Stimulated activated CD4-positive, alpha-beta T cell treated with anti-CD3 and anti-CD28 coated beads, Interleukin-4, amount 100 ng/mL, for 4 hours (primary cell): ENCODE measurements at places on chromosomes 4 and X.

GRCh38 chr4:170868170-170868569 lies 778.4 kb upstream of the AADAT start:
- DNase-seq: no peak

- DNase-seq: no peak
Measured at GRCh38 chr4:31068257-31069075, 348.3 kb downstream of the PCDH7 start.

DNA sequence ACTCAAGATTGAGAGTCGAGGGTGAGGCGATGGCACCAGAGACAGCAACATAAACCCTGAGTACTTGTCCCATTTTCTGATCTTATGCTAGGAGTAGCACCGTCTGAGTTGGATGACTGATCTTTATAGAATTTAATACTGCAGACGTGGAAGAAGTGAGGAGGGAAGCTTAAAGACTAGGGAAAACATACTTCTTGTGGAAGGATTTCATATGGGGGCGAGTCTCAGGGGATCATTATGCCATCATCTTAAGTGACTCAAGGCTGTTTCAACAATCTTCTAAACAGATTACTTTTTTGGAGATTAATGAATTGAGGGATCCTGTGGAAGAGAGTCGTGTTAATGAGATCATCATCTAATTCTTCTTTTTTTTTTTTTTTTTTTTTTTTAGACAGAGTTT lies 17.2 kb upstream of the FAT1 start:
- DNase-seq: no peak

- DNase-seq: no peak
Measured at GRCh38 chr4:176565049-176565448, 227.7 kb downstream of the VEGFC start.

DNA sequence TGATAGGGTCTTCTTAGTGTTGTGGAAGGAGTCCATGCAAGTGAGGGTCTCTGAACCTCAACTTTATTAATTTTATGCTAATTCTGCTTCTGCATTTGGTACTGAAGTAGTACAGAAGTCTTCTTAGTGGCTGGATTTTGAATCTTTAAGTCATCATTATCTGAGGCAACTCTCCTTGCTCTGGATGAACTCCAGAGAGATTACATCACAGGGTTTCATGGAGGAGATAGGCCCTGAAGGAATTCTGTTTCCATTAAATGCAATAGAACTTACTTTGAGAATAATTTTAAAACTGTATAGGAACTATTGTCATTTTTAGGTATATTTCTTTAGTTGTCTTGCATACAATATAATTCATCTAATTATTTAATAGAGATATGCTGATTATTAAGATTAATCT lies 451.2 kb downstream of the FAT4 start:
- no peak for DNase-seq

DNA sequence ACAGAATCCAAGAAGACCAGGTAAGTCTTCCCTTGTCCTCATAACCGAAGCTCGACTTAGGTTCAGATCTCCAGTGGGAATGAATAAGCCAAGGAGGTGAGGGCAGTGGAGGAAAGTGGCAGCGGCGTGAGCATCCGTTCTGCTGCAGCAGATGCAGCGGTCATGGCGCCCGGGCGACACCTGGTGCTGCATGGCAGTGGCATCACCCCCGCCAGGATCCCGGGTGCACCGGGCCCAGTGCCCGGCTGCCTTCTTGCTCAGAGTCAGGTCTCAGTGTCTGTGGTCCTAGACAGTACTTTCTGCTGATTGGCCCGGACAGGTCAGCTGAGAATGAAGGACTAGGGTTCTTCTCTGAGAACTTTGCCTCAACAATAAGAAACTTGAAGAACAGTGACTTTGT lies 83.4 kb upstream of the SORBS2 start:
- DNase-seq: no peak

DNA sequence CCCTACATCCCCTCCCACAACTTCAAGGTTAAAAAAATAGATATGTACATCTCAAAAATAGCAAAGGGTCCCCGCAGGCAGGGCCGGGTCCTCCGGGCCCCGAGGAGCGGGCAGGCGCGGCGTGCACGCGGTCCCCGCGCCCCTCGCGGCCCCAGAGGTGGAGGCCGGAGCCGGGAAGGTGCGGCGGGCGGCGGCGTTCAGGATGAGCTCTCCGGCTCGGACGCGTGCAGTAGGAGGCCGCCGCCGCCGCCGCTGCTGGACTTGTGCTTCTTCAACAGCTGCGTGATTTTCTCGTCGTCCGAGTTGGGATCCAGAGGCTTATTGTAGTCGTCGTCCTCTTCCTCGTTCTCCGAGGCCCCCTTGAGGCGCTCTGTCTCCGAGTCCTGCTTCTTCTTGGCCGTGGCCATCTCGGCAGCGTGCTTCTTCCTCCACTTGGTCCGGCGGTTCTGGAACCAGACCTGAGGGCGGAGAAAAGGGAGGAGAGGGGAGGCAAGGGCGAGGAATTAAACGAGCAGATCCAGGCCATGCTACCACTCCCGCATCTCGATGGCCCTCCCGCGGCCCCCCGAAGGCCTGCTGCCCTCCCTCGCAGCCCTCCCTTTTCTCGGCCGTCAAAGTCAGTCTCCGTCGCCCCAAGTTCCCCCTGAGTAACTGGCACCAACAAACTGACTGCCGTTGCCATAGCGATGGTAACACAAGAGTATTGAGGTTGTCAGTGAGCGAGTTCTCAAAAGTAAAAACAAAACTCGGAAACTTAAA lies 5.8 kb downstream of the NKX6-1 start:
- no peak for DNase-seq

DNA sequence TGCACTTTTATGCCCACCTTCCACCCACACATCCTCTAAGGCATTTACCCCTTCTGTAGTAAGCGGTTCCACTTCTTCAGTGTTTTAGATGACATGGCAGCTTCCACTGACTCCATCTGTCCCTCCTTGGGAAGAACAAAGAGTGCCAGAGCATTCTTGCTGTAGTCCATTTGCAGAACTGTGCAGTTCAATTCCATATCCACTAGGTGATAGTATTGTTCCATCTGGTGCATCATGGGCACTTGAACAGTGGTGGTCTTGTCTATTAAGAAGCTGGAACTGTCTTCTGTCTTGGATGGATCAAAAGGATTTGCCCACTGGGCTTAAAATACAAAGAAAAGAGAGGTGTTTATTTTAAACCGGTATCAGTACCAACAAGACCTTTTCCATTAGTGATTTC lies 3.5 kb downstream of the SERPINA7 start:
- no peak for DNase-seq

DNA sequence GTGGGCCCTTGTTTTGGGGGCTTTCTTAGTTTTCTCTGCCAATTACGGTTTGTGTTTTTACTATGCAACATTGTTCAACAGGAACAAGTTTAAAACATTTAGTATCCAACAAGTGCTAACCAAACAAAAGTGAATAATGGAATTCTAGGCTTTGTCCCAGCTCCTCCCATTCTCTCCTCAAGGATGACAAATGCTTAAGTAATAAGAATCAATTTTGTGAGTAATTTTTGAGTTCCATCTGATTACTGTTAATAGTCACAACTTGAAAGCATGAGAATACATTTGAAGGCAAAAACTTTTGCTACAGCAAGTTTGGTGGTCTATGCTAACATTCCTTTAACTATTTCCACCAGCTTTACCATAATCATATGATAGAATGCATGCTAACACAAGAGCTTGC lies 78.1 kb upstream of the HPGD start:
- DNase-seq: no peak

DNA sequence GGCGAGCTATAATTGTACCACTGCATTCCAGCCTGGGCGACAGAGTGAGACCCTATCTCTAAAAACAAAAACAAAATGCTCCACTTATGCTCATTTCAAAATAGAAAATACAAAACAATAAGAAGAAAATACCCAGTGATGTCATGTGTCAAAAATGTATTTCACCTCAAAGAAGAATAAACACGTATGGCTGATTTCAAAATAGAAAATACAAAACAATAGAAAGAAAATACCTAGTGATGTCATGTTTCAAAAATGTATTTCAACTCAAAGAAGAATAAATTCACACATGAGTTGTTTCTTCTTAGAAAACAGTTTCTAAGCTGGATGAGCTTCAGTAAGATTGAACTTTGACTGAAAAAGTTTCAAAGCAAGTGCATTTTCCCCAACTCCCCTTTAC lies 20.3 kb upstream of the PDCL2 start:
- no peak for DNase-seq

DNA sequence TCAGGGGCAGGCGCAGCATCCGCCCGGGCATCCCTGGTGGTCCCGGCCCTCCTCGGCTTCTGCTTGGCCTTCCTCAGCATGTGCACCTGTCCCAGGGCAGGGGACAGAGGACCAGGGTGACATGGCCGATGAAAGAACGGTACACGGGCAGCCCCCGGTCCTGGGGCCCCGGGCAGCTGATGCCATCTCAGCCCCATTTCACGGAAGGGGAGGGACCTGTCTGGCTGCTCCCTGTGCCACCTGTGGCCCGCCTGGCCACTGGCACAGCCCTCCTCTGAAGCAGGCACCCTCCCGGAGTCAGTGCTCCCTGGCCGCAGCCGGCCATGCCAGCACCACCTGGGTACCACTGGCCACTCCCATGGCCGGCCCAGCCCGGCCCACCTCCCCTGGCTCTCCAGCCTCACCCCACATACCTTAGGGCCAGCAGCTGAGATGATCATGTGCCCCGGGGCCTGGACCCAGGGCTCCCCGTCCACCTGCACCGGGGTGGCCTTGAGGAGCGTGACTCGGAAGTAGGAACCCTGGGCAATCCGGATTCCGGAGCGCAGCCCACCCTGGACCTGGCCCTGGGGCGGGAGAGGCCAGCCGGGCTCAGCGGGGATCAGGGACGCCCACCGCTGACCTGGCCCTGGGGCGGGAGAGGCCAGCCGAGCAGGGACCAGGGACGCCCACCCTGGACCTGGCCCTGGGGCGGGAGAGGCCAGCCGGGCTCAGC lies 12.6 kb downstream of the DGKQ start:
- DNase-seq: no peak

DNA sequence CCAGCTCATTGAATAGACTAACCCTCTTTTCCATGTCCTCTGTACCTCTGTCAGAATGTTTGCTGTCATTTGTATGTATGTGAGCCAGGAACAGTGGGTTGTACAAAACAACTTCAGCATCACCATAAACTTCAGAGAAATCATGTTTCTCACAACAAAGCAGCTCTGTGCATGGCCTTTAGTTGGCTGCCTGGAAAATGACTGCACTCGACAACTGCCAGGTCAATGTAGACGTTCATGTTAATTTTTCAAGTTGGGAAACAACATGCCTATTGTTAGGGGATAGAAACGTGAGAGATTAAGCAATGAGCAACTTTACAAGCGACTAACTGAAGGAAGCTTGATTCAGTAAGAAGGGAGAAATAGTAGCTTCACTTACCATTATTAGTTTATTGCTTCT lies 17.9 kb upstream of the CXCL11 start:
- DNase-seq: no peak
